ENCODE measurements at places on chromosomes 2 and 18. TPM values are rescaled to one million over a fixed set of nuclear protein-coding genes. Genes with fewer than 3 reads are reported as not detected.

The EVA1A gene
- 27.5 TPM for total RNA-seq

The GLI2 gene
- total RNA-seq: 1.0 TPM

The STK36 gene
- 35.0 TPM for total RNA-seq

The LAMA1 gene
- total RNA-seq: 3.4 TPM

The ANKRD29 gene
- 3.3 TPM for total RNA-seq

The TCF7L1 gene
- 4.3 TPM for total RNA-seq

The SLC19A3 gene
- total RNA-seq: 11.7 TPM

The GAD1 gene
- not detected for total RNA-seq

The RUFY4 gene
- not detected for total RNA-seq

The INHBB gene
- 7.9 TPM for total RNA-seq

The CCDC102B gene
- 6.3 TPM for total RNA-seq

The AQP12B gene
- total RNA-seq: 392 TPM

The ALPI gene
- not detected for total RNA-seq

The GRHL1 gene
- total RNA-seq: 4.2 TPM

The SERPINB11 gene
- not detected for total RNA-seq

The POTEC gene
- total RNA-seq: 4.0 TPM

The XDH gene
- 4.9 TPM for total RNA-seq

The CCDC68 gene
- 13.0 TPM for total RNA-seq

The TUBB8B gene
- not detected for total RNA-seq

The OTOF gene
- total RNA-seq: not detected

The ACTG2 gene
- 0.52 TPM for total RNA-seq

The PHOSPHO2 gene
- 6.7 TPM for total RNA-seq

The SOCS6 gene
- total RNA-seq: 7.3 TPM

The MYCN gene
- not detected for total RNA-seq

The GNLY gene
- total RNA-seq: not detected

The HOXD9 gene
- 1.6 TPM for total RNA-seq
